Transverse colon (tissue), 4 donors: ENCODE measurements at places on chromosomes 1 and 21. TPM values are rescaled to one million over a fixed set of nuclear protein-coding genes. Genes with fewer than 3 reads are reported as not detected.

LPAR3 gene
- 10.9 TPM for total RNA-seq

DCST1 gene
- total RNA-seq, result 0.41 TPM

OR2T6 gene
- total RNA-seq, result not detected

BCAN gene
- total RNA-seq, result not detected

GNAT2 gene
- total RNA-seq, result not detected

NPR1 gene
- 9.8 TPM for total RNA-seq

C1orf115 gene
- total RNA-seq, result 153 TPM

TAS1R1 gene
- total RNA-seq, result not detected

KLF17 gene
- total RNA-seq, result not detected

PRKAA2 gene
- 5.4 TPM for total RNA-seq

TMPRSS15 gene
- not detected for total RNA-seq

NTMT2 gene
- not detected for total RNA-seq

DNA sequence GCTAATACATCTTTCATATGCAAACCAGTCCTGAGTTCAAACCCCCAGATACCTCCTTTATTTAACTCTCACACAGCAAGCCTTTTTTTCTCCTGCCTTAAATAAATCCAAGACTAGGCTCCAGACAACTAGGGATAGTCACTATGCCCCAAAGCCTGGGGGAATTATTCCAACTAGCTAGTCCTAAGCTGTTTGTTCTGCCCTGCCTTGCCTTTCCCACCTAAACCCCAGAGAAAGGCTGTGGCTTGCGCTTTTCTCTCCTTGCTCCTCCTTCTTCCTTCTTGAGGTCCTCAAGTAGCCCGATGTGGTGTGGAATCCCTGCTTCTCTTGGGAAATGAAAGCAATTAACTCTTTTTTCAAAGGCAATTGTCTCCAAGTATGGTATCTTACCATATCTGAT lies 31.8 kb downstream of the C1orf87 start:
- H3K27me3 ChIP-seq, result no peaks in the 10 kb centered on the region
- no peak overlapping the region for H3K27ac ChIP-seq
- DNase-seq, result no peak
- no peak overlapping the region for H3K4me3 ChIP-seq
- no peaks in the 10 kb centered on the region for H3K4me1 ChIP-seq

DNA sequence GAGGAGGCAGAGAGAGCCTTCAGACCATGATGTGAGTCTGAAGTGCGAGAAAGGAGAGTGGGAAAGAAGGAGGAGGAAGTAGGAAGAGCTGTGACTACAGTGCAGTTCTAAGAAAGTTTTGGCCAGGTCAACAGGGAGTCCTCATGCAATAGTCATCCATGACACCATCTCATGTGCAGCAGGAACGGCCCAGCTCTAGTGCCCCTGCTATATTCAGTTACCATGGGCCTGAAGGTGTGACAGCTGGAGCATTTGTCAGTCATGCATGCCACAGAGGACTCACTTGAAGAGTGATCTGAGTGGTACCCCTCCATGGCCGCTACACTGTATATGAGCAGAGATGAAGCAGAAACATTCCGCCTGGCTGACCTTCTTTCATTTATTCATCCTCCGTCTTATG lies 77.9 kb downstream of the OMA1 start:
- DNase-seq, result no peak
- H3K27me3 ChIP-seq, result no peaks in the 10 kb centered on the region
- no peaks in the 10 kb centered on the region for H3K4me1 ChIP-seq
- no peaks in the 10 kb centered on the region for H3K36me3 ChIP-seq
- H3K4me3 ChIP-seq, result no peak overlapping the region

DNA sequence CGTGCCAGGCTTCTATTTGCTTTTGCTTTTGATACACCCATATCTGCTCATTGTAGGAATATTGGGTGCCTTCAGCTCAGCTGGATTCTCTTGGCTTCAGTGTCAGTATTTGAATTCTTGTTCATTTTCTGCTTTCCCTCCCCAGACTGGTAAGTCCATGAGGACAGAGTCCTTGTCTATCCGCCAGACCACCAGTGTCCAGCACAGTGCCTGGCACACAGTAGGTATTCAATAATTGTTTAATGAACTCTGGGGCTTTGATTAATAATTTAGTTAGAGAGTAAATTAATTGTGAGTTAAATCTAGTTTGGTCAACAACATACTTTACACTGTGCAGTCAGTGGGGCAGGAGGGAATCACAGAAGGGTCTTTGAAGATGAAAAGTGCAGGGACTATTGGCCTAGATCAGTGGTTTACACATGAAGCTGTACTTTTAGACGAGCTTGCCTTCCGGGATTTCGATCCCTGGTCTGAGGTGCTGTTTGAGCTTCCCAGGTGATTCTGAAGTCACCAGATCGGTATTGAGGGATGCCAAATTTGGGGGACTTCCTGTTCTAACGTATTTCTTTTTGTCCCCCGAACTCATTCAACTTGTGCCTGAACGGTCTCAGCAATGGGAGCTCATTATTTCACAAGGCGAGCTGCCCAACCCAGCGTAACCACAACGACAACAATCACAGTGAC lies 119.1 kb upstream of the JUN start:
- no peaks in the 10 kb centered on the region for H3K27me3 ChIP-seq
- DNase-seq, result no peak
- H3K4me1 ChIP-seq, result peaks cover 17% of the 10 kb centered on the region
- H3K4me3 ChIP-seq, result peak overlapping the region; percentile 39
- peak overlapping the region; percentile 96 for H3K27ac ChIP-seq

- H3K27me3 ChIP-seq, result no peaks in the 10 kb centered on the region
- no peak overlapping the region for H3K4me3 ChIP-seq
- H3K36me3 ChIP-seq, result no peaks in the 10 kb centered on the region
- H3K27ac ChIP-seq, result no peak overlapping the region
Measured at GRCh38 chr1:107794571-107794970, 170.4 kb downstream of the VAV3 start.

DNA sequence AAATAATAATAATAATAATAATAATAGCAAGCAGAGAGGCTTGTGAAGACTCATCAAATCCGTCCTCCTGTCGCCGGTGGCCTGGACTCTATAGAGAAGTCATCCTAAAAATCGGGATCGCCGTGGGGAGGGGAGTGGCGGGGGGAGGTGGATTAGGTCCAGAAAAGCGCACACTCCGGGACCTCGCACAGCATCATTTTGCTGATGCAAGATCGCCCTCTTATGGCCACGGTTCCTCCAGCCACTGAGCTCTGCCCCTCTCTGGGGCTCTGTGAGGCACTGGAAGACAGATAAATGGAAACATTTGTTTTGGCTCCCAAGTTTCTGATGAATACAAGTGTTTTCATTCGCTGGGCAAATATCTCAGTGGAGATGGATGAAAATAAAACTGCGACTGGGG lies 612.0 kb downstream of the MATN1 start:
- DNase-seq, result peak; percentile 51
- H3K4me1 ChIP-seq, result no peaks in the 10 kb centered on the region
- H3K27me3 ChIP-seq, result peaks cover 49% of the 10 kb centered on the region
- H3K4me3 ChIP-seq, result no peak overlapping the region
- H3K36me3 ChIP-seq, result no peaks in the 10 kb centered on the region

- H3K4me1 ChIP-seq, result no peaks in the 10 kb centered on the region
- no peak for DNase-seq
- H3K27ac ChIP-seq, result no peak overlapping the region
- peaks cover 83% of the 10 kb centered on the region for H3K27me3 ChIP-seq
- no peak overlapping the region for H3K4me3 ChIP-seq
Measured at GRCh38 chr1:183419399-183419798, 1.2 kb upstream of the NMNAT2 start.

DNA sequence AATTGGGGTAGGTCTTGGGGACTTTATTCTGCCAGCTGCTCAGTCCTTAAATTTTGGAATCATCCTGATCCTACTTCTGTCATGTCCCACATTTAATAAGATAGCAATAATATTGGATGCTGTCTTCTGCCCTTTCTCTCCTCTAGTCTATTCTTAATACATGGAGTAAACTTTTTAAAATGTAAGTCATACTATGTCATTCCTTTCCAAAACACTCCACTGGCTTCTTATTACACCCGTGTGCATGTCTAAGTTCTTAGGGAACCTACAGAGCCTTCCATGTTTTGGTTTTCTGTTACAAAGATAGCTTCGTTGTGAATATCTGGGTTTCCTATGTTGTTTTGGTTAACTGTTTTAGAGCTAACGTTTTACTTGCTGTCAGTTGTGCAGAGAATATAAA lies 35.1 kb downstream of the USP25 start:
- no peaks in the 10 kb centered on the region for H3K27me3 ChIP-seq
- H3K4me1 ChIP-seq, result peaks cover 17% of the 10 kb centered on the region
- no peak overlapping the region for H3K27ac ChIP-seq
- H3K4me3 ChIP-seq, result no peak overlapping the region

DNA sequence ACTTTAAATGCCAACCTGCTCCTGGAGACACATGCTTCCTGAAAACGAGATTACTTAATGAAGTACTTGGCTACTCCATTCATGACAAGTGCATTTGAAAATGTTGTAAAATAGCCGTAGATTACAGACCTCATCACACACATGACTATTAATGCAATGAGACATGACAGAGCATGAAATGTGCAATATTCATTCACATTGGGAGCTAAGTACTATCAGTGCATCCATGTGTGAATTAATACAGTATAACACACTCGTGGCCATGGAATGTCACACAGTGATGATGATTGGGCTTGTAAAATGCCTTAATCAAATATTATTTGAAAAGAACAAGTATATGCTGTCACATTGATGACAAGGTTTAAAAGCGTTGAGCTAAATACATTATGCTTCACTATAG lies 407.0 kb downstream of the AMY1C start:
- no peaks in the 10 kb centered on the region for H3K4me1 ChIP-seq
- H3K4me3 ChIP-seq, result no peak overlapping the region
- no peaks in the 10 kb centered on the region for H3K36me3 ChIP-seq
- no peak for DNase-seq

- DNase-seq, result no peak
- no peak overlapping the region for H3K4me3 ChIP-seq
- H3K4me1 ChIP-seq, result no peaks in the 10 kb centered on the region
- peaks cover 8% of the 10 kb centered on the region for H3K36me3 ChIP-seq
- H3K27me3 ChIP-seq, result no peaks in the 10 kb centered on the region
Measured at GRCh38 chr1:31345635-31346034, 27.2 kb downstream of the FABP3 start.

DNA sequence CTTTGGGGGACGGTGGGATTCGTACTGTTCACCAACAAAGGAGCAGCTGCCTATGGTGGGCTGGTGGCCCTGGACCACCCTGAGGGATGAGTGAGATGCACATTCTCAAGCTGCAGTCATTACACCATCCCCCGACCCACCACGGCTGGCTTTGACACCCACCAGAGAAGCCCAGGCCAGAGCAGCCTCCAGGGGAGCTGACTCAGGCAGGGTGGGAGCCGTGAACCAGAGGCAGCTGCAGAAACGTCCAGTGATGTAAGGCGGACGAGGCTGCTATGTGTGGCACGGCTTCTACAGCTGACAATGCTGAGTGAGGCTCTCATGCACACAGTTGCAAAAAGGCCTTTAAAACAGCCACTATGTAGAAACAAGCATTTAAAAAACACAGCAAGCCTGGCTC lies 40.1 kb downstream of the CHAF1B start:
- DNase-seq, result no peak
- H3K4me1 ChIP-seq, result peaks cover 4% of the 10 kb centered on the region
- H3K27ac ChIP-seq, result no peak overlapping the region
- H3K27me3 ChIP-seq, result no peaks in the 10 kb centered on the region
- H3K36me3 ChIP-seq, result no peaks in the 10 kb centered on the region

- H3K36me3 ChIP-seq, result no peaks in the 10 kb centered on the region
- no peaks in the 10 kb centered on the region for H3K27me3 ChIP-seq
- no peaks in the 10 kb centered on the region for H3K4me1 ChIP-seq
- H3K4me3 ChIP-seq, result no peak overlapping the region
Measured at GRCh38 chr1:48127735-48128685, 94.5 kb upstream of the SLC5A9 start.

- no peaks in the 10 kb centered on the region for H3K4me1 ChIP-seq
- H3K27me3 ChIP-seq, result peaks cover 6% of the 10 kb centered on the region
- DNase-seq, result no peak
- H3K36me3 ChIP-seq, result no peaks in the 10 kb centered on the region
Measured at GRCh38 chr1:33684396-33685179, 179.3 kb upstream of the HMGB4 start.

GRCh38 chr1:218585511-218586184 lies 240.5 kb downstream of the TGFB2 start:
- no peak overlapping the region for H3K4me3 ChIP-seq
- no peaks in the 10 kb centered on the region for H3K36me3 ChIP-seq
- H3K4me1 ChIP-seq, result no peaks in the 10 kb centered on the region

GRCh38 chr1:54014009-54014629 lies 3.9 kb downstream of the LDLRAD1 start:
- H3K27ac ChIP-seq, result no peak overlapping the region
- no peaks in the 10 kb centered on the region for H3K27me3 ChIP-seq
- no peaks in the 10 kb centered on the region for H3K36me3 ChIP-seq
- no peak overlapping the region for H3K4me3 ChIP-seq

GRCh38 chr1:209601809-209602657 lies 18.5 kb downstream of the CAMK1G start:
- no peaks in the 10 kb centered on the region for H3K36me3 ChIP-seq
- peak; percentile 35 for DNase-seq
- no peak overlapping the region for H3K27ac ChIP-seq
- H3K4me3 ChIP-seq, result no peak overlapping the region
- peaks cover 2% of the 10 kb centered on the region for H3K27me3 ChIP-seq

DNA sequence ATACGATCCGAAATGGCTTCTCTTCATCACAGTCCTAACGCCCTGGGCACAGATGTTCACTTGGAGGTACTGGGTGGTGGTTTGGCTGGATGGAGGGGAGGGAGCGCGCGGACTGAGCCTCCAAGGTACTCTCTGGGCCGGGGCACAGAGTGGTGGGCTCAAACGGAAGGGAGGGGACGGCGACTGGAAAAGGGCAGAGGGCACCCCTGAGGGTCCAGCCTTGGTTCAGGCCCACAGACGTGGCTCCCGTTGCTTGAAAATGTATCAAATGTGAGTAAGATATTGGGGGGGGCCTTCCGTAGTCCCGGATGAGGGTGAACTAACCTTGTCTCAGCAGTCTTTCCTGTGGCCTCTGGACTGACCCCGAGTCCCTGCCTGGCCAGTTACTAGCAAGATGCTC lies 463 bp downstream of the IL12RB2 start:
- no peaks in the 10 kb centered on the region for H3K36me3 ChIP-seq
- no peak for DNase-seq
- no peak overlapping the region for H3K27ac ChIP-seq
- no peaks in the 10 kb centered on the region for H3K4me1 ChIP-seq
- peaks cover 33% of the 10 kb centered on the region for H3K27me3 ChIP-seq

DNA sequence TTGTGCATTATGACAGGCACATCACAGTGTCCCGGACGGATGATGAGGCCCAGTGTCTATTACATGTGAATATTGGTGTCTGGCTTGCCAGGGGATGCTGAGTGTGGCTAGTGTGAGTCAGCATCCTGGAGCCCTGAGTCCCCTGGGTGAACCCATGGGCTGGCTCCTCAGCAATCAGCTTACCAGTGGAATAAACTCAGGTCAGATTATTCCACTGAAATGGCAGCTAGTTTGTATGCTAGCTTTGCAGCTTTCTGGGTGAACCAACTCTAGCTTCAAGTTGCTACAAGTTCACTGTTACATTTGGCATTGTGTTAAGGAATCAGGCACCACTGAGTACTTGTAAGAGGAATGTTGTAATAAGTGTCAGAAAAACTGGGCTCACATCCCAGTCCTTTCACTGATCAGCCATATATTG lies 23.9 kb upstream of the RPTN start:
- DNase-seq, result no peak
- no peak overlapping the region for H3K4me3 ChIP-seq
- no peaks in the 10 kb centered on the region for H3K36me3 ChIP-seq
- peaks cover 2% of the 10 kb centered on the region for H3K27me3 ChIP-seq

- H3K27me3 ChIP-seq, result no peaks in the 10 kb centered on the region
- no peak overlapping the region for H3K4me3 ChIP-seq
- H3K36me3 ChIP-seq, result no peaks in the 10 kb centered on the region
- no peak for DNase-seq
Measured at GRCh38 chr1:95237981-95238703, 4.1 kb downstream of the RWDD3 start.
